Pericardium fibroblast (primary cell): ENCODE measurements at places on chromosomes 7 and 10. TPM values are rescaled to one million over a fixed set of nuclear protein-coding genes. Genes with fewer than 3 reads are reported as not detected.

The SLC25A28 gene
- 5.5 and 7.1 TPM in 2 replicates for total RNA-seq

The PDK4 gene
- 6.4 and 11.6 TPM in 2 replicates for total RNA-seq

The SMKR1 gene
- not detected in 2 replicates for total RNA-seq

The ETV1 gene
- 1.5 and 3.6 TPM in 2 replicates for total RNA-seq

The CYP26C1 gene
- total RNA-seq = not detected in 2 replicates

The KLLN gene
- total RNA-seq = 0.23 and 0.43 TPM in 2 replicates
